ENCODE measurements at places on chromosomes 6 and 20.

- DNase-seq = no peak
Measured at GRCh38 chr20:1724901-1725300, 67.3 kb upstream of the SIRPG start.

DNA sequence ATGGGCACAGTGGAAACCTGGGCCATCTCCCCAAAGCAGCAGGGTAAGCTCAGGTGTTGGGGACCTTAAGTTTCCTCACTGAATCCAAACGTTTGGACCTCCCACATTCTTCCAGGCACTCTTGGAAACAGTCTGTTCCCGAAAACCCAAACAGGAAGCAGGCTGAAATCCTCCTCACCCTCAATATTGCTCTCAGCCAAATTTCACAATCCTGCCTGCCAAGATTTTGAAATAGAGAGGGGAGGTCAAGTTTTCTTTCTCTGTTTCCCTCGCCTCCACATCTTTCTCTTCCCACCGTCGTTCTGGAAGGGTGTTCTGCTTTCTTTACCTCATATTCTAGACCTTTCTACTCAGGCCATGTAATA, 392.0 kb upstream of the SASH1 start:
- DNase-seq = no peak

- no peak for DNase-seq
Measured at GRCh38 chr6:88856566-88856965, 106.9 kb downstream of the RNGTT start.

GRCh38 chr6:156336089-156336488, 441.1 kb upstream of the ARID1B start:
- DNase-seq = no peak

- no peak for DNase-seq
Measured at GRCh38 chr6:137728386-137729349, 138.4 kb upstream of the TNFAIP3 start.

- no peak for DNase-seq
Measured at GRCh38 chr20:9838378-9839295, at the start of gene PAK5. Gene PAK5, minus strand, starts transcription at chr20:9839076. Its CDS starts 194,748 bp downstream, at chr20:9644328.

DNA sequence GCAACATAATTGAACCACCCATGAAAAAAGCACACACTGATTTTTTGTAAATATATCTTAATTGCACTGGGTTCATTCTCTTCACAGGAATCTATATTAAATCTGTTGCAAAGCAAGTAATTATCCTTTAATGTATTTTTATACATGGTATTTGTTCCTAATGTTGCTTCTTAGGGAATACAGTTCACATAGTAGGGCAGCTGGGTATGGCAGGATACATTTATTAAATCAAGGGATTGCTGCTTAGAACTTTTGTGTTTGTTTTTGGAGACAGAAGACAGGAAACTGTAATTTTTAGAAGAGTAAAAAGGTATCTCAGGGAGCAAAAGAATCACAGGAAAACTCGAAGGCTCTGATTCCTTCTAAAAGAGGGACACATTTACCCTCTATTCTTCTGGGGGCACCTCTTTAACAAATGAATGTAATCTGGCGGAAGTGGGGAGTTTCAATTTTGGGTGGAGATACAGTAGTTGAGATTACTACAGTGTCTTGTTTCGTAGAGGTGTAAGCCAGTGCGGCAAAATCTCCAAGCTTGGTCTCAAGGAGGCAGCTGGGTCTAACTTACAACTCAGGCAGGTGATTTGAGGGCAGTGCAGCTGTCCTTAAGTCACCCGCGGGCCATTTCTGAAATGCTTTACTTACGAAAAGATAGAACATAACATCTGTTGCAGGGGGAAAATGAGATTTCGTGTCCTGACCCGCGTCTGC, 812 bp upstream of the SMIM13 start:
- peak; percentile 67 for DNase-seq

DNA sequence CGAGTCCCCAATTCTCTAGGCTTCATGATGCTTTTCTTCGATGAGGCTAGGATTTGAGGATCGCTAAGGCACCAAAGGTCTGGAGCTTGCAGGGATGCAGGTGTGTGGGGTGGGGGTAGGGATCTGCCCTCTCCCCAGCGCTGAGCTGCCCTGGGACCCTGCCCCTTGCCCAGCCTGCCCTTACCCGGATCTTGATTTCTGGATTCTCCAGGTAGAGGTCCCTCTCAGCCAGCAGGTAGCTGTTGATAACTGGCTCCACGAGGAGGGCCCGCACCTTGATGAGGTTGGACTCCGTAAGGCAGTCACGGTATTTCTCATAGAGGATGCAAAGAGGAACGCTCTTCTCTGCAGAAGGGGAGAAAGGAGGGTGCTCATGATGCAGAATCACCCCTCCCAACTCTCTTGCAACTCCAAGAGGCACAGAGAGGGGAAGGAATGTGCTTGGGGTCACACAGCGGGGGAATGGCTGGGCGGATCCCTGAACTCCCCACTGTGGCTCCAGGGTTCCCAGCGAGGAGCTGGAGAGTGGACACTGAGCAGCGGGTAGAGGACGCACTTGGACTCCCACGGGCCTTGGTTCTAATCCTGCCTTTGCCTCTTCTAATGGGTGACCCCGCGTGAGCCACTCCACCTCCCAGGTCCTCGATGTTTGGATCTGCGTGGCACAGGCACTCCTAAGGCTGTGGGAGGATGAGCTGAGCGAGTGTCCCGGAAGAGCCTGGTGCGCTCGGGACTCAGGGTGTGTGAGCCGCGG, 32.7 kb downstream of the TGM2 start:
- DNase-seq = no peak

GRCh38 chr20:32236048-32236533, 28.4 kb downstream of the POFUT1 start:
- no peak for DNase-seq

GRCh38 chr6:73079611-73079955, 145.7 kb downstream of the KHDC1L start:
- DNase-seq = no peak

Measured in activated CD8-positive, alpha-beta memory T cell treated with anti-CD3 and anti-CD28 coated beads, Interleukin-2, amount 10 ng/mL, durations not matched to agents 7 days and 5 days (primary cell).